Trophoblast cell (in vitro differentiated cells and primary cell): ENCODE measurements at places on chromosomes 3 and 15.
A peak's percentile ranks its signal among the peaks of the same experiment; 100 is the strongest.

- no peak for DNase-seq
Measured at GRCh38 chr3:185651971-185652370, 65.9 kb downstream of the SENP2 start.

DNA sequence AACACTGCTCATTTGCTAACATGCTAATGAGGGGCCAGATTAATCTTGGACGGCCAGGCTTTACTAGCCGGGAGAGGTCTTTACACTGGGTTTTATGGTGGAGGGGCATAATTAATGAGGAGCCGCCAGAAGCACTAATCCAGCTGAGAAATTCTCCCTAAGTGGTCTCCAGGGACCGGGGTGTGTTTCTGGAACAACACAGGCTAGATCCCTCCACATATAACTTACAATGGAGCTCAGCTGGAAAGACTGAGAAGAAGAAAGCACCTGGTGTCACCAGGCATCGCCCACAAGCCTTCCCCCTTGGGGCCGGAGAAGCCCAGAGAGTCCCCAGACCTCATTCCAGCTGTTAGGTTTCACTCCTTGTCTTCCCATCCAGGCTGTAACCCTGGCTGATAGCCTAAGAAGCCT is 127.5 kb downstream of the MEGF11 start:
- no peak for DNase-seq

DNA sequence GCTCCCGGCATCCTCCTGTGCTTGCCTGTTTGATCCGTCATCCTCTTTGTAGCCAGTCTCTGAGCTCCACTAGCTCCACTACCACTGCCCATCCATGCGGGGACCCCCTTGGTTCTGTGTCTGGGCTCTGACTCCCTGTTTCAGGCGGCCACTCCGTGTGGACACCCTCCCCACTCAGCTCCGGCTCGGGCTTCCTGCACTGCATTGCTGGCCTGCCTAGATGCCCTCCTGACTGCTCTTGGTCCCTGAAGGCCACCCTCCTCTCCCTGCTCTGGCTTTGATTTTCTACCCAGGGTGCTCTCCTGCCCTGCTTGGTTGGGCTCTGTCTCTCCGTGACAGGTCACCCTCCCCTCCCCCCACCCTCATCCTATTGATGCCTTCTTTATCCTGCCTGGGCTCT is 4.0 kb upstream of the ADGRG7 start:
- DNase-seq: no peak

DNA sequence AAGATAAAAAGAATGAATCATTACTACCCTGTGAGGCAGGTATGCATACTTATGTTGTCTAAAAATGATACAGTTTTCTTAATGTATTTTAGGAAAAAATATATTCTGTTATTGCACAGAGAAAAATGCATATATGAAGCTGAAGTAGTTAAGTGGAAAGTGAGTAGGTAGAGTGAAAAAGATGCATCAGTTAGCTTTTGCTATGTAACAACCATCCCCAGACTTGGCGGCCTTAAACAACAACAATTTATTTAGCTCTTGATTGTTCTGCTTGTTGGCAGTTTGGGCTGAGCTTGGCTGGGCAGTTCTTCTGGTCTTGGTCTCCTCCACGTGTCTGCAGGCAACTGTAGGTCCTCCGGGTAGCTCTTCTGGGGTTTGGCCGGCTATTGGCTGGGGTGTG is 45.7 kb downstream of the SLC6A6 start:
- DNase-seq: no peak

- DNase-seq: no peak
Measured at GRCh38 chr15:89998923-89999675, 2.0 kb upstream of the ZNF710 start.

DNA sequence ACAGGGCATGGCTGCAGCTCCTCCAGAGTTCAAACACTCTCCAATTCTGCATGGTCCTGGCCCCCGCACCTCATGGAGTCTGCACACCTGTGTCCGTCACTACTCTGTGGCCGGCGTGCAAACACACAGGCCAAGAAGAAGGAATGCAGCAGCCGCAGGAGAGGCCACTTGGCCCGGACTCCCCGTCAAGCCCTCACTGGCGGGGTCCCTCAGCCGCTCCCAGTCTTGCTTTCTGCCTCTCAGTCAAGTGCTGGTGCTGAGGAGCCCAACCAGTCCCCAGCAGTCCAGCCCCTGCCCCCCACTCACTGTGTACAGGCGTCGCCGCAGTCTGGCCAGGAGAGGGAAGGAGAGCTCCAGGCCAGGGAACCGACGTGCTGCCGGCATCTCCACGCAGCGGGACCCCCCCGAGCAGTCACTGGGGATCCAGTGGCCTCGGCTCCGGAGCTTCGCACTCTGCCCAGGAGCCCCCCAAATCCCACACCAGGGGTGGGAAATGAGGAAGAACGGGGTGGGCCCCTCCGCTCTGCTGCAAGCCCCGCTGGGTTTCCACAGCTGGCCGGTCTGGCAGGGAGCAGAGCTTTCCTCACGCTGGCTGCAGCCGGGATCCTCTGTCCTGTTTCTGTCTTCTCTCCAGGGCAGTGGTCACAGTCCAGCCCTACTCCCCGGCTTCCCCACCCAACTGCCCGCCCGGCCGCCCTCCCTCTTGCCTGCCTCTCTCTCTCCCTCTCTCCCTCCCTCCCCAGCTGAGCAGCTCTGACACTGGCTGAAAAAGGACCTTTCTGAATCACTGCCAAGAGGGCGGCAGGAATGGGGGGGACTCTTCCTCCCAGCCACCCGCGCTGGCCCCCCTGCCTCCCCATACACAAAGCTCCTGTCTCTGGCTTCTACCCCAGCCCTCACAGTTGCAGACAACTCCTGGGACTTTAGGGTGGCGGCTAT is 16.0 kb downstream of the TNK2 start:
- no peak for DNase-seq

GRCh38 chr3:12041446-12042041 is 37.4 kb downstream of the SYN2 start:
- DNase-seq: no peak

- DNase-seq: no peak
Measured at GRCh38 chr15:57393061-57393460, 16.8 kb downstream of the CGNL1 start.

DNA sequence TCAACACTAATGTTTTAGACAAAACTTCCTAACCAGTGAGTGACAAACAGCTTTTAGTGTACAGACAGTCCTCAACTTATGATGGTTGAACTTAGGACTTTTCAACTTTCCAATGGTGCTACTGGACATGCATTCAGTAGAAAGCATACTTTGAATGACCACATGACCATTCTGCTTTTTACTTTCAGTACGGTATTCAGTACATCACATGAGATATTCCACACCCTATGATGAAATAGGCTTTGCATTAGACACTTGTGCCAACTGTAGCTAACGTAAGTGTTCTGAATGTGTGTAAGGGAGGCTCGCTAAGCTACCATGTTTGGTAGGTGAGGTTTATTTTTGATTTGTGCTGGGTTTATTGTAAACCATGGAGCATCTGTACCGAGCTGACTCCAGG is 113.7 kb downstream of the WNT7A start:
- DNase-seq: no peak

DNA sequence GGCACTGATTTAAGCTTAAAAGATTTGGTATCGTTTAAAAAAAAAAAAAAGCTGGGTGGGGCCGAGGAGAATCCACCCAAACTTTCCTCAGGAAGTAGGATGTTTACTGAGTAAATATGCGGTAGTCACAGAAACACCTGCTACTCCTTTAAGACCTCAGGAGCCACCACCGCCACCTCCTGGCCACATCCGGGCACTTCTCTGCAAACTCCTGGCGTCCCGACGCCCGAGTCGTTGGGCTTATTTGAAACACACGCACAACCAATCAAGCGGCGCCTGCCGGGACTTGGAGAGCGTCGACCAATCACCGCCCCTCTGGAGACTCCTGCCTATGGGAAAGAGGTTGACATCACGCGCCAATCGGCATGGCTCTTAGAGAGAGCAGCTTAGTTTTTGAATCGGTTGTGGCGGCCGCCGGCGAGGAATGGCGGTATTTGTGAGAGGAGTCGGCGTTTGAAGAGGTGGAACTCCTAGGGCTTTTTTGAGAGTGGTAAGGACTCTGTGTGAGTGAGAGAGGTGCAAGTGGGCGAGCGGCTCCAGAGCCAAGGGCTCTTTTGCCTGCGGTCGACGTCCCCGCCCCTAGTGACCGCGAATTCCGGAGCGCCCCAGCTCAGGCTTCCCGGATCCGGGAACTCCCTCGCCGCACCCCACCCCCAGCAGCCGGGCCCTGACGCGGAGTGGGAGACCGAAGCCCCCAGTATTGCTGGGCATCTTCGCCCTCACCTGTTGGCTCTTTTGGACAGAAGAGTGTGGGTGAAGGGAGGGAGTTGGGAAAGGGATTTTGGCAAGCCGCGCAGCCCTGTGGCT is at the start of gene ECT2:
Gene ECT2, plus strand, starts transcription at position 359 of the 807 bp plus-strand sequence. CDS start 3,805 bp downstream, outside the sequence.
- DNase-seq: peak; percentile 100

- DNase-seq: no peak
Measured at GRCh38 chr15:80179935-80180334, 27.1 kb downstream of the FAH start.

- DNase-seq: no peak
Measured at GRCh38 chr3:123576122-123576521, 8.7 kb downstream of the HACD2 start.

DNA sequence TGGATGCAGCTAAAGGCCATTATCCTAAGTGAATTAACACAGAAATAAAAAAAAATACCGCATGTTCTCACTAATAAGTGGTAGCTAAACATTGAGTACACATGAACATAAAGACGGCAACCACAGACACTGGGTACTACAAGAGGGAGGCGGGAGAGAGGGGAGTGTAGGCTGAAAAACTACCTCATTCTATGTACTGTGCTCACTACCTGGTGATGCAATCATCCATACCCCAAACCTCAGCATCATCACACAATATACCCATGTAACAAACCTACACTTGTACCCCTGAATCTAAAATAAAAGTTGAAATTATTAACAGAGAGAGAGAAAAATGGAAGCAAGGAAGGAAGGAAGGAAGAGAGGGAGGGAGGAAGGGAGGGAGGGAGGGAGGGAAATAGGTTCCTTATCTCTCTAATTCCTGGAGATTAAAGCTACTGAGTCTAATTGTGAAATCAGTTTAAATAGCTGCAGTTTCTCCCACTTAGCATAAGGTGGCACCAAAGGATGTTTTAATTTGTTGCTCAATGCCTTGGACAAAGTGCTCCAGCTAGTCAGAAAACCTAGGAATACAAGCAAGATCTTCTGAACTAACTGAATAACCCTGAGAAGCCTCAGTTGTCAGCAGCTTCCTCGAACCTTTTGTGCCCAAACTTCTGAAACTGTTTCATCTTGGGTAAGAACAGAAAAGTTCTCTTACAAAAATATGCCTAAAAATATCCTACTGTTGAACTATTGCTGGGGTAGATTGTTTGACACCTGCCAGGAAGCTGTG is 79.4 kb upstream of the ATP11B start:
- DNase-seq: peak; percentile 22

GRCh38 chr15:78912316-78912715 is 32.5 kb downstream of the CTSH start:
- no peak for DNase-seq

- no peak for DNase-seq
Measured at GRCh38 chr3:144687862-144688261, 716.2 kb downstream of the DIPK2A start.

GRCh38 chr3:10232137-10232536 is 16.1 kb upstream of the TATDN2 start:
- DNase-seq: no peak

GRCh38 chr3:171353423-171353822 is 106.8 kb downstream of the TNIK start:
- no peak for DNase-seq
